ENCODE measurements at places on chromosomes 3 and 15. TPM values are rescaled to one million over a fixed set of nuclear protein-coding genes. Genes with fewer than 3 reads are reported as not detected.

DNA sequence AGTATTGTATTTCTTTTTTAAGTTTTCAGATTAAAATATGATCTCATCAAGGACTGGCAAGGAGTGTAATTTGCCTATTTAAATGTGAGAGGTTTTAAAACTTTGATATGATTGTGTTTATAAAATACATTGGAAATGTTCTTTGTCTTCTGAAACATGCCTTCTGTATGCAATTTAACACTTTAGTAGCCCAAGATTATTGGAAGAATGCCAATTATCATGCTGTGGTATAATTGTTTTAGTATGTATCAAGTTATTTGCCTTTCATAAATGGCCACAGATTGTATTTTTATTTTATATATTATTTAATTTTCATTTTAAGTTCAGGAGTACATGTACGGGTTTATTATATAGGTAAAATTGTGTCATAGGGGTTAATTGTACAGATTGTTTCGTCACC, 31.7 kb downstream of the ECT2 start:
- DNase-seq: no peak

- no peak for DNase-seq
These were observed 38.3 kb upstream of the ARHGEF3 start for GRCh38 chr3:56839784-56840715.

DNA sequence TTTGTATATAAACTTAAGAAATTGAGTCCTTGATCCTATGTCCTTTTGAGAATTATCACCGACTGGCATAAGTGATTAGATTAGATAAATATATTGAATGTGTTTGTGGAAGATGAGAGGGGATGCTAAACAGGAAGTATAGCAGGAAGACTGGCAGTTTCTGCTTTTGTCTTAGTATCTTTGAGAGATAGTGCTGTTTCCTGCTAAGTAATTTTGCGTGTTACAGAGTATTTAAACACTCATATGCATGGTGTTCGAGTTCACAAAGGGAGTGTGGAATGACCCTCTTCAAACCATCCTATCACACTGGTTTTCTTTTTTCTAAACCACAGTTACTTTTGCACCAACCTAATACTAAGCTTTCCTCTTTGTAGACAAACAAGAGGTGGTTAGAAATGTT, 106.0 kb downstream of the KLHL25 start:
- no peak for DNase-seq

DNA sequence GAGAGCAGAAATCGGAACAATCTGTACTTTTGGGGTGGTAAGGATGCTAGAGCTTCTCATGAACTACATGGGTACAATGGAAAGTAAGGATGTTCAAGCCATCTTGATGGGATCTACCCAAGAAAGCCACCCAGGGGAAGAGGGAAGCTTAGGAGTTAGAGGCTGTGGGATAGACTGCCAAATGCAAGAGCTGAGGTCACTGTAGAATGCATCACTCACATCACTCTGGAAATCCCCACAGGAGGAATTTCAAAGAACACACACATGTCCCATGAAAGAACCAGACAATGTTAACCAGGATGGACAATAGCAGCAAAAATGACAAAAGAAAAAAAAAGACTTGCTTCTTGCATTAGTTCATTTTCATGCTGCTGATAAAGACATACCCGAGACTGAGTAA, 32.8 kb upstream of the UBE2E2 start:
- DNase-seq: no peak

- DNase-seq: no peak
These were observed 2.3 kb upstream of the HMCES start for GRCh38 chr3:129276385-129276784.

- no peak for DNase-seq
These were observed 176.9 kb downstream of the STAC start for GRCh38 chr3:36557021-36557707.

GRCh38 chr15:39728845-39729244, 53.8 kb downstream of the FSIP1 start:
- DNase-seq: no peak

GRCh38 chr15:44087578-44088465, 107.2 kb downstream of the FRMD5 start:
- no peak for DNase-seq

DNA sequence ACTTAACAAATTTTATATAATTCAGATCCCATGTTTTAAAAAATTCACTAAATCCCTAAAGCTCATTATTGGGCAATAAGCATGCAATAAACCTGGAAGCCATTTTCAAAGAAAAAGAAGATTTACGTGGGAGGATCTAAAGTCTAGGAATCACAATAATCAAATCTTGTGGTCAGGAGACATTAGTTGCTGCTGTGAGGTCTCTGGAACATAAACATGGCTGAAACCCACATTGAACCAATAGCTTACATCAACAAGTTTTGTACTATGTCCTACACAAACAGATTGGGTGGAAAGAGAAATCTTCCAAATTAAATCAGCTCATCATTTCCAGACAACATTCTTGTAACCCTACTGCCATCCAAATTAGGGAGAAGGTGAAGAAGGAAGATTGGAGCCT, 121.9 kb upstream of the EPHA3 start:
- DNase-seq: no peak

GRCh38 chr15:71242292-71242691, 127.0 kb downstream of the THSD4 start:
- no peak for DNase-seq

- peak; percentile 50 for DNase-seq
These were observed 44.1 kb downstream of the UMPS start for GRCh38 chr3:124774327-124774718.

DNA sequence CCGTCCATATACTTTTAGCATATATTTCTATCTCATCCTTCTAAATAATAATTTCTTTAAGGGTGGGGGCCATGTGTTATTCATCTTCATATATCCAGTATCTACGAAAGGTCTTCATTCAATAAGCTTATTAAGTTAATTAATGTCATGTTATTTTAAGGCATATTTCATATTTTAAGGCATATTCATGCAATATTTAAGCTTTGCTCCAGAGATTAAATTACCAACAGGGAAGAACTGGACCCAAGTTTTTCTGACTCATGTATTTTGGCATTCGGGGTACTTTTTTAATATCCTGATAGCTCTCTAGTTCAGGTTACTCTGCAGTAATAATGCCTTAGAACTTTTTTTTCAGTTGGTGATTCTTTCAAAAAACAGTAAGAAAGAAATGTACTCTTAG, 27.4 kb downstream of the PHC3 start:
- no peak for DNase-seq

DNA sequence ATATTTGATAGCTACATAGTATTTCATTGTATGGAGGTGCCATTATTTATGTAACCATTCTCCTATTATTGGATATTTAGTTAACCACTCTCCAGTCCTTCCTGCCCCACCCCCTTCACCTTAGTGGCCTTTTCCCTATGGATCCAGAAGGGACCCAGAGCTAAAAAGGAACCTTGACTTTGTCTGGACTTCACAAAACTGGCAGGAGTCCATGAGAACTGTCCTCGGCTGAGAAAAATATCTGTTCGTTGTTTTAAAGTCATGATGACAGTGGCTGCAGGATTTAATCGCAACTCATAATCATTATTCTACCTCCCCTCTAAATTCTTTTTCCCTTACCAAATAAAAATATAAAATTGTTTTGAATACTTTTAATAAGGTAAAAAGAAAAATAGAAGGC, 129.7 kb downstream of the CMSS1 start:
- DNase-seq: no peak

DNA sequence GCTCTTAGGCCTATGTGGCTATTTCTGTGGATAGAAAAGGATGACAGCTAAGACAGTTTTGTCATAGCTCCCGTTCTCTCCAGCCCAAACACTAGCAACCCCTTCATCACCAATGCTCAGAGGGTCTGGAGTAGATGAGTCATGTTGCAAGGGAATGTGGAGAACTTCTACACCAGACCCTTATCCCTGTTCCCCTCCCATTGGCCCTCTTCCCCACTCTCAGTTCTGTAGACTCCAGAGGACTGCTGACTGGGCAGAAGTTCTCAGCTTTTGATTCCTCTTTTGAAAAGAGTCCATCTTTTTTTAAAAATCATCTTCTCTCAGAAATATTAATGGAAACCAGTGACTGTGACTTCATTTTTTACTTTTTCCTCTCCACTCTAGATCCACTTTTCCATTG, 2.4 kb upstream of the MYZAP start:
- DNase-seq: no peak

DNA sequence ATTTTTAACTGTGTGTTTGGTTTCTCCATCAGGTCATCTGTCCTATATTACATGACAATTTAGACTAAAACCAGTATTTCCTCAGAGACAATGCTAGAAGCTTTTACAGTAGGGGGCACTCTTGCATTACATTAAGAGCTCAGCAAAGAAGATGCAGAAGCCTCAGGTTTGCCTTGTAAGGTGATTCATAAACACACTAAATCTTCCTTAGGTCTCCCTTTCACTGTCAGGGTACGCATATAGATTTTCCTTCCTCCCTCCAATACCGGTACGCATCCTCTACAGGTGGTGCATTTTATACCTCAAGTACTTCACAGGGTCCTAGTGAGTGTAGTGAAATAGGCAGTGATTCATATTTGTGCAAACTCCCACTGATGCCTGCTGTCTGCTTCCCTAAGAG, 46.5 kb downstream of the CD86 start:
- no peak for DNase-seq

- DNase-seq: no peak
These were observed 259.5 kb downstream of the MECOM start for GRCh38 chr3:169403855-169404519.

DNA sequence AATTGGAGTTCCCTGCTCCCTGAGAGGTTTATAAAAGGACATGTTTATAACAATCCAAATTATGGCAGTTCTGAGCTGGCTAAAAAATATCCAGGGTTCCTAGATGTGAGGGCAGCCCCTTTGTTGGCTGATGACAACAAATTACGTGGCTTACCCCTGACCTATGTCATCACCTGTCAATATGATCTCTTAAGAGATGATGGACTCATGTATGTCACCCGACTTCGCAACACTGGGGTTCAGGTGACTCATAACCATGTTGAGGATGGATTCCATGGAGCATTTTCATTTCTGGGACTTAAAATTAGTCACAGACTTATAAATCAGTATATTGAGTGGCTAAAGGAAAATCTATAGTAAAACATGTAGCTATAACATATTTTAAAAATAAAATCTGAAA, 13.9 kb downstream of the AADAC start:
- no peak for DNase-seq

- no peak for DNase-seq
These were observed 181.9 kb downstream of the NSMCE3 start for GRCh38 chr15:29087521-29088285.

DNA sequence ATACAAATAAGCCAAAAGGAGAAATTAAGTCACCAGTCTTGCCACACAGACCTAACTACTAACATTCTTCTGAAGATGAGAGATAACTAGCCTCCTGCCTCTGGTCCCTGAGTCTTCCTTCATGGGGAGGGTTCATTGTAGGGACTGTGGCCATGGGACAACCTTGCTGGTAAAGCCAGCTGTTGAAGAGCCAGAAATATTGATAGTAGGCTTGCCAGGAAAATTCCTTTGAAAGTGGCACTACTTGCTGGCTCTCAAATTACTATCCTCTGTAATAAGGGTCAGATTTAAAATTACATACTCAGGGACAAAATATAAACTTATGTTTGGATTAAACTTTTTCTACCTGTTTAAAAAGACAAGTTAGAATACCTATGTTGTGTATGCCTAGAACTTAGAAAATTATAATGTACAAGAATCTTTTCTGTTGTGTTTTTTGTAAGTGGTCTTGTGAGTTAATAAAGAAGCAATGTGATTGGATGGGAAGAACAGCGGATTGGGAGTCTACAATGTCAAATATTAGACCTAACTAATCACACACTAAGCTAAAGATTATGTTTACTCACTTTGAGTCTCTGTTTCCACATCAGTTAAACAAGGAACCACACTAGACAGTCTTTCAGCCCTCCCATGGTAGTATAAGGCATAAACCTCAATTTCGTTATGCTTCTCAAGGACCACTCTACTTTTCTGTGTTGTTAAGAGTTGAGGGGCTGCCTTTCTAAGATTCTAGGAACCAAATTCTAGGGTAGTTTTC, 60.0 kb upstream of the TRIM71 start:
- no peak for DNase-seq

DNA sequence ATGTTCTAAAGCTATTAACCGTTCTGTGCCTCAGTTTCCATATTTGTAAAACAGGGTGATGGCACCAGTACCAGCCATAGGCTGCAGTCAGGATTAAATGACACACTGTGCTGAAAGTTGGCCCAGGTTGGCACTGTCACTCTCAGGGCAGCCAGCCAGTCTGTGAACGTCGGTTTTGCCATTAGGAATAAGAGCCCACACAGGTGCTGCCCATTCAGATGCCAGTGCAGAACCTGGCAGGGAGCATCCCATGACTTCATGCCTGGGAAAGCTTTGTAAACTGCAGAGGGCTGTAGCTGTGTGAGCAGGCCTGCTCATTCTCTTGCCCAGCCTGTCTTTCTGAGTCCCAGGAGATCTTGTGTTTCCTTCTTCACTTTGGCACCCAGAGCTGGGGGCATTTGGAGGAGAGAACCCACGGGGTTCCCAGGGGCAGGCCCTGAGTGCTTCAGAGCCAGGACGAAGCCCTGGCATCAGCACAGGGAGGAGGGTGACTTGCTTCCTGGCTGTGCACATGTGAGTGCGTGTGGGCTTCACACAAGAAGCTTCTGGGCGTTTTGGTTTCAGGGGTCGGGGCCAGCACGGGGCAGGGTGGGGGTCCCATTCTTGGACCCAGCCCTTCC, 46.9 kb downstream of the ZNF710 start:
- no peak for DNase-seq

- peak; percentile 84 for DNase-seq
These were observed 1.3 kb downstream of the ARL6IP5 start for GRCh38 chr3:69085833-69086722.

DNA sequence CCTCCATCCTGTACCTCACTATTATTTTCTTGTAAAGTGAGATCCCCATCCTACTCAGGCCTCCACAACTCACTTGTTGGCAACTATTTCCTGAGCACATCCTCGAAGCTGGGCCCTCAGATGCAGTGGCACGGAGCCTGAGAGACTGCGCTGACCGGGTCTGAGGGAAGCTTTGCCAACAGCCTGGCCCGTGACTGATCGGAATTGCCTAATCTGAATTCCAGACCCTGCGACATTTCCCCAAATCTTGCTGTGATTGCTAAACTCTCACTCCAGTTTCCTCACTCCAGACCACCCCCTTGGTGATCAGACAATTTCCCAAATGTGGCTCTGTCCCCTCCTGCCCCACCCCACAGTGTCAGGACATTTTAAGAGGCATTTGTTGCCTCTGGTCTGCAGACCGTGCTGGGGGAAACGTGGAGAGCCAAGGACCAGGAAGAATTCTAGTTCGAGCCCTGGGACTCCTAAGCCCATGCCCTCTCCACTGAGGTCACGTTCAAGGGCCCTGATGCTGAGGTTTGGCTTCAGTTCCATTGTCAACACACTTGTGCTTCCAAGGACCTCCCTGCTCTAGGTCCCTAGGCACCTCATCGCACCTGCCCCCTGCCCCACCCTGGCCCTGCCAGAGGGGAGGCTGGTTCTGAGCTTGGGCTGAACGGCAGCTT, 22.8 kb downstream of the KLHL25 start:
- DNase-seq: no peak

Gene MYEF2
- polyA plus RNA-seq: 11.6 TPM

Gene LSAMP
- 0.51 TPM for polyA plus RNA-seq

Gene RFT1
- 8.2 TPM for polyA plus RNA-seq

Gene PPARG
- 10.8 TPM for polyA plus RNA-seq

Gene LZTFL1
- 2.6 TPM for polyA plus RNA-seq

Gene VGLL3
- 1.0 TPM for polyA plus RNA-seq

Gene LMAN1L
- polyA plus RNA-seq: 0.03 TPM

Gene SEC61A1
- 41.0 TPM for polyA plus RNA-seq

Gene ATP10A
- 0.88 TPM for polyA plus RNA-seq

Gene EPHA6
- polyA plus RNA-seq: not detected

Gene SNX22
- 1.4 TPM for polyA plus RNA-seq

Gene GOLGA8S
- 0.66 TPM for polyA plus RNA-seq

Gene ISL2
- not detected for polyA plus RNA-seq

Data from heart right ventricle (tissue), 16 donors.